Hepatocyte (in vitro differentiated cells): ENCODE measurements at places on chromosomes 1 and 21.

- no peak for DNase-seq
These were observed 38.7 kb upstream of the DESI2 start for GRCh38 chr1:244614113-244614836.

GRCh38 chr1:10830961-10831668 lies 34.7 kb upstream of the CASZ1 start:
- no peak for DNase-seq

DNA sequence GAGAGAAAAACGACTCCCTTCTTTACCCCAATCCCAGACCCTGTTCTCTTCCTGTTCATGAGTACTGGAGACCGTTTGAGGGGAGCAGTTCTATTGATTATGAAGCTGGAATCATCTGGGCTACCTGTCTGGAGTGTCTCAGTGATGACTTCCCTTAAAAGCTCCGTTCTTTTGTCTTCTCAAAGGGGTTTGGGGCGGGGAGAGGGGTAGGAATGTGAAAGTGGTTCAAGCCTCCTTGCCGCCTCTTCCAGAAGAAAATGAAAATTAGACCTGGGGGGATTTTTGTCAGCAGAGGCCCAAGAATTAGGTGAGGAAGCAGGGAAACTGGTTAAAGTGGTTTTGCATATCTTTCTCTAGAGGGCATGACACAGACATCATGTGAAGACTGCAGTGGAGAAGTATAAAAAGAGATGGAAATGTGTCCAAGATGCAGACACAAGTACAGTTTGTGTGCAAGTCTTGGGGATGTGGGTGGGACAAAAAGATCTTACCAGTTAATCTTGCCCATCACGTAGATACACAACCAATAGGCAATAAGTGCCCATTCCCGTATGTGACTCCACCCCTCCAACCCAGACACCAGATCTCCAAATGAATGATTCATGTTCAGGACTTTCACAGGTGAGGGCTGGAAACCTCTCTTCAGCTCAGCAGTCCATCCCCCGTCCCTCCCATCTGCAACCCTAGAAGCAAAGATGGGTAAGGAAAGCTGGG lies 470 bp upstream of the MTMR11 start:
- peak; percentile 80 for DNase-seq

GRCh38 chr1:8382051-8382505 lies 64.2 kb downstream of the SLC45A1 start:
- no peak for DNase-seq

GRCh38 chr21:32424674-32425073 lies 12.2 kb downstream of the EVA1C start:
- no peak for DNase-seq
